Breast epithelium (tissue), 4 donors: ENCODE measurements at places on chromosomes 2 and 18.

GRCh38 chr2:40197121-40197520, 254.8 kb downstream of the SLC8A1 start:
- H3K27me3 ChIP-seq, result no peaks in the 10 kb centered on the region
- no peak for DNase-seq
- no peaks in the 10 kb centered on the region for H3K4me1 ChIP-seq
- H3K27ac ChIP-seq, result no peak overlapping the region
- H3K36me3 ChIP-seq, result no peaks in the 10 kb centered on the region
- H3K4me3 ChIP-seq, result no peak overlapping the region

- no peak overlapping the region for H3K27ac ChIP-seq
- H3K4me1 ChIP-seq, result no peaks in the 10 kb centered on the region
- DNase-seq, result no peak
- no peaks in the 10 kb centered on the region for H3K27me3 ChIP-seq
These were observed 148.3 kb downstream of the LAMA3 start for GRCh38 chr18:23837591-23837990.

DNA sequence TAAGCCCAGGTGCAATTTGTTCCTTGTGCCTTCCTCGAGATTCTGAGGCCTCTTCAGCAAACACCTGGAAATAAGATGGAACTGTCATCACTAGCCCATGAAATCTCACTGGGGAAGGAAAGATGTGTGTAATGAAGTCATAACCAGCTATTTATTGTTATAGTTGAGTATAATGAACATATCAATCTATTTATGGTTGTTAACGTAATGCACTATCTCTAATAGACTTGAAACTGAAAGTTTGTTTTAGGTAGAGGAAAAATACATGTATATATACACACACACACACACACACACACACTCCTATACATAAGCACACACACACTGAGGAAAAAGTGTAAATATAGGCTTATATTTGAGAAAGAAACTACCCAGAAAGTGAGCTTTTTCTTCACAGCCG, 62.8 kb downstream of the UGGT1 start:
- no peak for DNase-seq
- H3K4me3 ChIP-seq, result no peak overlapping the region
- no peak overlapping the region for H3K27ac ChIP-seq
- H3K36me3 ChIP-seq, result no peaks in the 10 kb centered on the region
- no peaks in the 10 kb centered on the region for H3K4me1 ChIP-seq

DNA sequence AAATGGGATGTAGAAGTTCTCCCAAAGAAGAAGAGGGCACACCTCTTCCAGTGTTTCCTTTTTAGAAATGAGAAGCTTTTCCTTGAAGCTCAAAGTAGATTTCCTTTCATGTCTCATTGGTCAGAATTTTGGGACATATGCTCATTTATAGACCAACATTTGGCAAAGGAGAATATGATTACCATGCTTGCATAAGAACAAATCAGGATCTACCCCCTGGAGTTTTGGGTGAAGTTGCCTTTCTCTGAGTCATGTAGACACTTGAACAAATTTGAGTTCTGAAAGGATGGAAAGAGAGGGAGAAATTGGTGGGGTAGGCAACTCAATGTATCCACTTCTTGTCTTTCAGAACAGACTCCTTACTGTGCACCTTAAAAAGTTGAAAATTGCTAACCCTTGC, 409.0 kb downstream of the SLC4A3 start:
- H3K36me3 ChIP-seq, result no peaks in the 10 kb centered on the region
- no peak overlapping the region for H3K27ac ChIP-seq
- DNase-seq, result no peak
- no peaks in the 10 kb centered on the region for H3K27me3 ChIP-seq
- no peak overlapping the region for H3K4me3 ChIP-seq

DNA sequence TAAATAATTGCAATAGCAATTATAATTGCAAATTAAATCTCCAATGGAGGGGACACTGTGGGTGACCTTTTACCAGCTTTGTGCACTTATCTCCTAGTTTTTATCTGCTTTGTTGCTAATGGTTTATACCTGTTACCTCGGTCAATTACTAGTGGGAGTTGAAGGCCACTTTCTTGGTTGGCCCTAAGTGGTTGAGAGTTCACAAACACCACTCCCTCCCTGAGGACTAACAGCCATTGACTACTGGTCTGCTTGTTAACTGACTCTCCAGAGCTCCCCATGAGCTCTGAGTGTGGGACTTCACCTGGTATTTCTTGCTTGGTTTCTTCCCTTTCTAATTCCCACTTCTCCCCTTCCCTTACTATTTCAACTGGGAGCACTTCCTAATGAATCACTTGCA, 27.2 kb downstream of the SERPINE2 start:
- H3K4me3 ChIP-seq, result no peak overlapping the region
- no peak for DNase-seq
- no peaks in the 10 kb centered on the region for H3K36me3 ChIP-seq
- no peaks in the 10 kb centered on the region for H3K4me1 ChIP-seq
- no peaks in the 10 kb centered on the region for H3K27me3 ChIP-seq
